Vagina (tissue), 2 donors: ENCODE measurements at places on chromosomes 4 and X.

DNA sequence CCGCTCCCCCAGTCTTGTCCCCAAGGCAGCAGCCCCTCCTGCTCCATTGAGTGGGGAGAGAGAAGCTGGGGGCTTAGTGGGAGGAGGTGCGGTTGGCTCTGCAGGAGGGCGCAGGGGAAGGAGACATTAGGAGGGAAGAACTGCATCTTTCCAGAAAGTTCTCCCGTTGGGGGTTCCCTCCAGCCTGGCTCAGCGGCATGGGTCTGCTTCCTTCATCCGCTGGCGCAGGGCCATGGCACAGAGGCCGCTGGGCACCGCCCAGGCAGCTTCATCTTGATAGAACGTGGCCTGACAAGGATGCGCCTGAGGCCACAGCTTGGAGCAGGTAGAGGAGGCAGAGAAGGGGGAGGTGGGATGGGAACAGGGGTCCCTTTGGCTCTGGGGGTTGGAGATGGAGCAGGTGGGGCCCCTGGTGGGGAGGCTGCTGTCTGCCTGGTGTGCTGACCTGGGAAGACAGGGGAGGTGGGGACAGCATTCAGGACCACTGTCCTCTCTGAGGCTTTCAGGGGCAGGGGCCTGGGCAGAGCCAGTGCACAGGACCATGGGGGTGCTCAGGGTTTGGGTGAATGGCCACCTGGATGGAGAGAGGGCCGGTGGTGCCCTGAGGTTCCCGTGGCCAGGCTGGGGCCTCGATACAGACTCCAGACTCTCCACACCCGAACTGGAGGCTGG, 12.1 kb downstream of the DOK7 start:
- no peak for DNase-seq

DNA sequence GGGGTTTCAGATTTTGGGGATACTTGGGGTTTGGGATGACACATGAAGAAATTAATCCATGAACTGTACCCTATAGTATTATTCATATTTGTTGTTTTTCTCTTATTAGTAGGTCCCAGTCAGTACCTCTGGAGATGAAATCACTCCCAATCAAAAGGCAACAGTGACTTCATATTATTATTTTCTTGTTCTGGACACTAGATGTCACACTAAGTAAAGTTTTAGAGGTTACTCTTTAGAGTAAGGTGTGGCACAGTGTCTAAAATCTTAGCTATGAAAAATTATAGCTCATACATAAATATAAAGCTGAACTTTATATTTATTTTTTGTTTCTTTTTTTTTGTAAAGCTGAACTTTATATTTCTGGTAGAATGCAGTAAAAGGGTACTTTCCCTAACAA, 35.1 kb downstream of the FAM114A1 start:
- no peak for DNase-seq

DNA sequence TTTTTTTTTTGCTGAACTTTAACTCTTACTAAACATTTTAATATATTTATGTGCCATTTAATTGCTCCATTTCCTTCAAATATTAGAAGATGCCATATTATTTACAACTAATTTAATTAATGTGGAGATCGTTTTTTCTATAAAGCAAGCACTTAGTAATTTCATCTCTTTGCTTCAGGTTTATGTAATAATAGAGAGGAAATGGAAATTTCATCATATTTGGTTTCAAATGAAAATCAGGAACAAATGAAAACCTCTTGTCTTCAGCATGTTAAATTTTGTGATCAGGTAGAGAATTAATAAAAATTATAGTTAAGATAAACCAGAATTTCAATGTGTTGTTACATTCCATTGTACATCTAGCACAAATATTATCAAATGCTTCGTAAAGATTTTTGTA, 120.1 kb downstream of the SYNPO2 start:
- no peak for DNase-seq

DNA sequence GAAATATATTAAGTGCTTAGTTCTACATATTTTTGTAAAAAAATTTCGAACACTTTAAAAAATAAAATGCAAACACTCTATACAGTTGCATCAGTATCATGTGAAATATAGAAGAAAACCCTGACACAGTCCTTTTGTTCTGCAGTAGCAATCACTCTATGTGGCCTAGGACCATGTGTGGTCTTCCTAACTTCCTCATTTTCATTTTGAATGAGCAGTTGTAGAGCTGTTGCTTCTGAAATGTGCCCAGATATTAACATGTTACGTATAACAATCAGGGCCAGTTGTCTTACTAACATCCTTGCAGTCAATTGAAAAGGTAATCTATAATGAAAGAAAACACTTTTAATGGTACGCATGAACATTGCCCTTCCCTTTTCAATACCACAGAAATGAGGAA, 107.9 kb downstream of the ZNF827 start:
- no peak for DNase-seq

DNA sequence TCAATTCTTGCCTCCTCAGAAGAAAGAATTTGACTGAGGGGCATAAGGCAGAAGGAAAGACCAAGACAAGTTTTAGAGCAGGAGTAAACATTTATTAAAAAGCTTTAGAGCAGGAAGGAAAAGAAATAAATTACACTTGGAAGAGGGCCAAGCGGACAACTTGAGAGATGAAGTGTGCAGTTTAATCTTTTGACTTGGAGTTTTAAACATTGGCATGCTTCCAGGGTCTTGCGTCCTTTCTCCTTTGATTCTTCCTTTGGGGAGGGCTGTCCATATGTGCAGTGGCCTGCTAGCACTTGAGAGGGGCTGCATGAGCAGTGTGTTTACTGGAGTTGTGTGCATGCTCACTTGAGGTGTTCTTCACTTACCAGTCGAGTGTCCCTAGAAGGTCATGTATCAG, 275.8 kb upstream of the IL1RAPL1 start:
- DNase-seq = no peak

- DNase-seq = no peak
Measured at GRCh38 chr4:73707918-73708577, 32.3 kb upstream of the CXCL8 start.

- DNase-seq = no peak
Measured at GRCh38 chrX:108122748-108123147, 31.2 kb downstream of the ATG4A start.

DNA sequence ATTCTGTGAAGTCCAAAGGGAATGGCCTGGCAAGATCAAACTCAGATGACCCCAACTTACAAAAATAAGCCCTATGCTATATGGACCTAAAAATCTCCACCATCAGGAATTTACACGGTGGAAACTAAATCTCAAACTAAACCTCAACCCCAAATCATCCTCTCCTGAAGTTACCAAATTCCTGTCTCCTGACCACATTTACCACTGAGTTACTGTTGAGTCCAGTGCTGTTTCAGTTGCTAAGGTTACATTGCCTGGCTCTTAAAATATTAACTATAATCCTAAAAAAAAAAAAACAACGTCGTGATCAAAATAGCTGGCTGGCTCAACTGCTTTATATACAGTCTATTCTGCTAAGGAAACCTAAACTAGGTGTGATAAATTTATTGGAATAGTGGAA, 315.2 kb upstream of the SLIT2 start:
- no peak for DNase-seq

DNA sequence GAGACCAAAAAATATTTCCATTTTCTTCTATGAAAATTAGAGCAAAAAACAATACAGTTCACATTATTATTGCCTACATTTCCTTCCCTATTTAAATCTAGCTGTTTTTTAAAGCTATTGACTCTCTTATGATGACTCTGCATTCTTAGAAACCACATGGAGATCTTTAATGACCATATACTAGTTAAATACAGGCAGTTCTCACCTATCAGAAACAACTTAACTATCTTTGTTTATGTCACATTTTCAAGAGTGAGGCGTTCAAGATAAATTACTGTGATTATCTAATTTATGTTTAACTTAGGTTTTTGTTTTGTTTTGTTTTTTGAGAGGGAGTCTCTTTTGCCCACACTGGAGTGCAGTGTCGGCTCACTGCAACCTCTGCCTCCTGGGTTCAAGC, 3.0 kb downstream of the CISD2 start:
- no peak for DNase-seq

GRCh38 chr4:477686-478085, 21.3 kb downstream of the ZNF721 start:
- no peak for DNase-seq

DNA sequence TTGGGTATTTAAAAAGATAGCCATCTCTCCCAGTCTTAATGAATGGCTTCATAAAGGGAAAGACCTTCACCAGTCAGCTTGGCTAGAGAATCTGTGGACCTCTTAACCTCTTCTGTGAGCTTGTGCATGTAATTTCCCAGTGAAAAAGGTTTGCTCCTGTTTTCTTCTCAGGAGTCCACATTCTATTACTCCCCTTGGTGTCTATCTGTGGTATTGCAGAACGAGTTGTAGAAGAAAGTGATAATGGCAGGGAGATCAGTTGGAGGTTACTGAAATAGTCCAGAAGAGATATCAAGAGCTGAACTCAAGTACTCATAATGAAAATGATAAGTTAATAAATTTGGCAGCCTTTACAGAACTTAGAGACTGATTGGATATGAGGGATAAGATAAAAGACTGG, 16.5 kb upstream of the VAMP7 start:
- DNase-seq = no peak

- no peak for DNase-seq
Measured at GRCh38 chr4:168451744-168452390, 28.4 kb downstream of the DDX60L start.

DNA sequence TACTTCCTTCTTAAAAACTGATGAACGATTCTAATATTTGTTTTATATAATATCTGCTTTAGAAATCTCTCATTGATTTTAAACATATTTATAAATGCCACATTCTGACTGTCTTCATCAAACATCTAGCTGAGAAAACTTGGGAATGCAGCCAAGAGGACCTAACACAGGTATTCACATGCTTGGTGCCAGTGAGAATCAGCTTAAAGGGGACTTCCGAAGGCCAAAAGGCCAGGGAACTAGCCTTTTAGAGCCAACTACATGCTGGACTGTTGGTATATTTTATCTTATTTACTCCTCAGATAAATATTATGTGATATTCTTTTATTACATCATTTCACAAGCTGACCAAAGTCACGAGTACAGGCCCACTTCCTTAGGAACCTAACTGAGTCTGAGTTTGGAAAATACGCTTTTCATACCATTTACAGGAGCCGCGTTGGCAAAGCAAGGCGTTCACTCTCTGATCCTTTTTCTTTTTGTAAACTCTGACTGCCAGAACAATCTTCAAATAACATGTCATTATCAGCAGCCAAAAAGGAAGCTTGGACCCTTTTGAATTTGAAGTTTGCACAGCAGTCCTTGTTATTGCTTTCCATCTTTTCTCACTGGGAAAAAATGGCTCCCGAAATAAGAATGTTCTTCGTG, 41.1 kb upstream of the PDLIM3 start:
- peak; percentile 37 for DNase-seq

DNA sequence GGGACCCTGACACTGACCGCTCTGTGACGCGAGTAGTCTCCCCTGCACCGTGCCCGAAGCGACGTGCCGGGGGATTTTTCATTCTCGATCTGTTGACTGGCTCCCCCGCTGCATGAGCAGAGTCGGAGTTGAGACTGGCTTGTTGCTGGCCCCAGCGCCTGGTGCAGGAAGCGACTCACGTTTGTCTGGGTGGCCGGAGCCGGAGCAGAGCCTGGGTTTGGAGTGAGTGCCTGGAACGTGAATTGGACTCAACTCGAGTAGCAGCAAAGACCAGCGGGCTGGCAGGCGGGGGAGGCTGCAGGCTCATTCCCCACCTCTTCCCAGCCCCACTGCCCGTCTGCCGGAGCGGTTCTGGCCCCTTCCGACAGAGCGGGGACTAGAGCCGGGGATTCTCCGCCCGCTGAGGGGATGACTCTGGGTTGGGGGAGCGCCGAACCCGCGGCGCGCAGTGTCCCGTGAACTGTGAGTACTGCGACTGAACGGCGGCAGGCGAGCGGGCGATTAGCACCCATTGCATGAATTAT, 554 bp downstream of the PCDH7 start:
- DNase-seq = no peak

DNA sequence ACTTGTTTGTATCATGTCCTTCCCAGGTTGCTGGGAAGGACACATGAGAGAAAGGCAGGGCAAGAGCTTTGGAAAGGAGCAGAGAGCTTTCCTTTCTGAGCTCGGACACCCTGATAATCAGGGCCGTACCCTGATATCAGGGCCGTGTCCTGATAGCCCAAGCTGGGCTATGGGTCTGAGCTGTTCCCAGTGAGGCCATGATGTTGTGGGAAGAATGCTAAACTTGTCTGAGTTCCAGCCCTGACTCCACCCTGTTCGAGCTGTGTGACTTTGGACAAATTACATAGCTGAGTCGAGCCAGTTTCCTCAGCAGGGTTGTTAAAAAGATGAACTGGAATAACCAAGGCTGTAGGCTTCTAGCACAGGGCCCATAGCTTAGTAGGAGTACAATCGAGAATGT, 3.3 kb upstream of the CXCR3 start:
- no peak for DNase-seq

DNA sequence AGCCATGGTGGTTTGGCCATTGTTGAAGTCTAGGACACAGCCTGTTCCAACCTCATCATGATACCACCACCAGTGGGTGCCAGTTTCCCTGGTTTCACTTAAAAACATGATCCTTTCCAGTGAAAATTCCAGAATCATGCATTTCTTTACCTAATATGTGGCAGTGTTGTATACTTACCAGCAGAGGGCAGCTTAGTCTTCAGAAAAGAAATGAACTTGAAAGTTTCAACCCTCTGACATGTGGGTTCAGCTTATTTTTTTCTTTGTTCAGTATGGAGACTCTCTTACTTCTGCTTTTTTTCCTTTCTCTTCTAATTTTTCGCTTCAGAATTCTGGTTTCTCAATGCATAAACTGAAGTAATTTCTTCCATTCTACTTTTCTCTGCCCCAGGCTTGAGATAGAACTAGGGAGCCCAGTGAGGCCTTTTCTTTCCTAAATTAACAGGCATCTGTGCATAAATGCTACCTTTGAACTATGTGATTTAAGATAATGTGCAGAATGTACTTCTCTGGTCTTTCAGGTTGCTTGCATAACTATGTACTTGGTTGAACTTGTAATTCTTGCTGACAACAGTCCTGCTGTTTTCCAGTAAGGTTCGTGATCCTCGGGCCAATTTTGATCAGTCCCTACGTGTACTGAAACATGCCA, 10.7 kb downstream of the LIAS start:
- no peak for DNase-seq

GRCh38 chr4:15130441-15130840, 128.2 kb downstream of the CPEB2 start:
- no peak for DNase-seq

DNA sequence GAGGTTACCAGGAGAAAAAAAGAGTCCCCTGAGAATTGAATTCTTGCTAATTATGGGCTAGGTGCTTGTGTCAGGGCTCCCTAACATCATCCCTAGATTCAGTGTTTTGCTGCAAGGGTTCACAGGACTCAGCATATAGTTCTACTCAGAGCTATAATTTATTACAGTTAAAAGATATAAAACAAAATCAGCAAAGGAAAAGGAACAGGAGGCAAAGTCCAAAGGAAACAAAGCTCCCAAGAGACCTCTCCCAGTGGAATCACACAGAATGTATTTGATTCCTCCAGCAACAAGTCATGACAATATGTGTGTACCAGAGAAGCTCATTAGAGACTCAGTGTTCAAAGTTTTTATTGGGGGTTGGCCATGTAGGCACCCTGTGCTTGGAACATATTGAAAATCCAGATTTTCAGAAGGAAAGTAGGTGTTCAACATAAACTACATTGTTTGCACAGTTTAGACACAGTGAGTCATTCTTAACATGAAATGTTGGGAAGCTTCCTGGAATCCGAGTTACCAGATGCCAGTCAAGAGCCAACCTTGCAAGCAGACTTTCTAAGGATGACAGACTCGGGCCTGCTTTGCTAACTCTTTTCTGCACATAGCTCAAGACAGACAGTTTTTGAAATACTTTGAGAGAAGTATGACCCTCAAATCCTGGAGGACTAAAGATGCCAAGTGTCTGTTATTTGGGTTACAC, 311.3 kb upstream of the EMCN start:
- no peak for DNase-seq
